ENCODE measurements at places on chromosomes 16 and 17. TPM values are rescaled to one million over a fixed set of nuclear protein-coding genes. Genes with fewer than 3 reads are reported as not detected.

Gene LGALS9C
- polyA plus RNA-seq = 0.21 TPM

Gene MYL4
- polyA plus RNA-seq = 3.6 TPM

Gene IRX5
- 6.8 TPM for polyA plus RNA-seq

Gene STX4
- 34.4 TPM for polyA plus RNA-seq

Gene TCAP
- polyA plus RNA-seq = 0.80 TPM

Gene RASL10B
- polyA plus RNA-seq = 10.2 TPM

Gene CBX8
- 10.3 TPM for polyA plus RNA-seq

Gene LGALS9B
- polyA plus RNA-seq = not detected

Gene SBK1
- polyA plus RNA-seq = 14.2 TPM

Gene KRTAP4-11
- polyA plus RNA-seq = not detected

Gene PYDC1
- not detected for polyA plus RNA-seq

Gene KRT27
- not detected for polyA plus RNA-seq

Gene DYNLL2
- 84.8 TPM for polyA plus RNA-seq

Gene GGT6
- polyA plus RNA-seq = 7.1 TPM

Gene DBNDD1
- 11.0 TPM for polyA plus RNA-seq

Gene KCNJ12
- polyA plus RNA-seq = 5.4 TPM

Gene MPP2
- polyA plus RNA-seq = 5.9 TPM

Gene CACNG1
- polyA plus RNA-seq = not detected

Gene SOCS1
- polyA plus RNA-seq = 3.4 TPM

Gene RAP1GAP2
- 26.3 TPM for polyA plus RNA-seq

Gene KCNH4
- polyA plus RNA-seq = not detected

Gene HEXD
- polyA plus RNA-seq = 25.8 TPM

Gene IRF8
- 7.2 TPM for polyA plus RNA-seq

Gene BRIP1
- 10.3 TPM for polyA plus RNA-seq

Gene AXIN2
- polyA plus RNA-seq = 20.4 TPM

Gene TMEM98
- polyA plus RNA-seq = 228 TPM

Gene GPR139
- polyA plus RNA-seq = not detected

Gene SEPTIN12
- polyA plus RNA-seq = not detected

Gene CMTM2
- 0.28 TPM for polyA plus RNA-seq

Gene DUXB
- not detected for polyA plus RNA-seq

Gene TPSD1
- polyA plus RNA-seq = not detected

Gene MTMR4
- 45.8 TPM for polyA plus RNA-seq

Gene CDRT15
- 0.46 TPM for polyA plus RNA-seq

Gene CEMP1
- 2.5 TPM for polyA plus RNA-seq

Gene KCNJ2
- 3.4 TPM for polyA plus RNA-seq

Gene MT4
- polyA plus RNA-seq = not detected

Gene CCL16
- 0.13 TPM for polyA plus RNA-seq

Gene RAPGEFL1
- polyA plus RNA-seq = 5.8 TPM

Gene NPB
- polyA plus RNA-seq = 0.96 TPM

Gene KRTAP9-2
- polyA plus RNA-seq = not detected

Gene IGSF6
- polyA plus RNA-seq = 2.5 TPM

Gene KRT9
- not detected for polyA plus RNA-seq

Gene ITGA3
- 104 TPM for polyA plus RNA-seq

Gene TSPAN10
- 2.3 TPM for polyA plus RNA-seq

Gene MEIOB
- polyA plus RNA-seq = 1.3 TPM

Gene NIP7
- polyA plus RNA-seq = 37.7 TPM

Gene ADGRG3
- not detected for polyA plus RNA-seq

Gene MEFV
- polyA plus RNA-seq = 0.18 TPM

Gene PAFAH1B1
- 130 TPM for polyA plus RNA-seq

Gene SOX15
- polyA plus RNA-seq = 3.9 TPM

Gene DRC7
- polyA plus RNA-seq = 2.8 TPM

Gene ST6GALNAC2
- 9.9 TPM for polyA plus RNA-seq

Data from right renal cortex interstitium (tissue), 3 donors.